Cardiac muscle cell (in vitro differentiated cells and primary cell): ENCODE measurements at places on chromosomes 2 and 18. TPM values are rescaled to one million over a fixed set of nuclear protein-coding genes. Genes with fewer than 3 reads are reported as not detected.

DNA sequence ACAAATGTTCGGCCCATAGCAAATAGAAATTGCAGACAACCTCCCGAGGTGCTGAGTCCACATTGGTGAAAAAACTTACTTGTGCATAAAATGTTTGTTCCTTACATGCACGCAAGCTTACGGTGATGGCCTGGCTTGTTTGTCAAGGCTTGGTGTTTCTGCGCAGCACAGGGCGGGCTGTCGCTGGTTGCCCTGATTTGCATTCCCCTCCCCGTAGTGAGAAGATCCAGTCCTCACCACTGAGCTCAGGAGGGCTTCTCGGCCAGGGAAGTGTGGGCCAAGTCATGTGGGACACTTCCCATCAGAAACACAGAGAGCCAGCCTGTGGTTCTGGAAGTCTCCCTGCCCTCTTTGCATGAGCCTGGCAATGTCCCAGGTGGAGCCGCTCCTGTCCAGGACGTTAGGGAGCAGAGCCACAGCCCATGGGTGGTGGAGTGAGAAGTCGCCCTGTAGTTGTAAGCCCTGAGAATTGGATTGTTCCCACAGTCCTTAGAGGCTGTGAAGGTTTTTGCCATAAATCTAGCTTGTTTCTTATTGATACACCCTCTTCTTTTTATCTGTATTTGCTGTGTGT is 152.7 kb downstream of the TWIST2 start:
- no peaks in the 10 kb centered on the region for H3K36me3 ChIP-seq
- H3K4me1 ChIP-seq: no peaks in the 10 kb centered on the region
- no peak overlapping the region for H3K4me3 ChIP-seq
- H3K27ac ChIP-seq: no peak overlapping the region
- DNase-seq: no peak

DNA sequence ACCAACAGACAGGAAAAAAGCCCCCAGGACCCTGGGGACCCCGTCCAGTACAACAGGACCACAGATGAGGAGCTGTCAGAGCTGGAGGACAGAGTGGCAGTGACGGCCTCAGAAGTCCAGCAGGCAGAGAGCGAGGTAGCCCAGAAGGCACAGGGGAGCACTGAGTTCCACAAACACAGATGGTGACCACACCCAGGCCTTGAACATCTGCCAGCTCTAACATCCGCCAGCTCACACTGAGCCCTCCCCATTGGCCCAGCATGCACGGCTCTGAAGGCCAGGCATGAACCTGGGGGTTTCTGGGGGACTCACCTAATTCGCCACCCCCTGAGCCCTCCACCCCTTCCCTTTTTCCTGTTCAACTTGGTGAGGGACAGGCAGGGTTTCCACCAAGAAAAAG is 25.6 kb upstream of the PRLH start:
- no peak overlapping the region for H3K4me3 ChIP-seq
- no peaks in the 10 kb centered on the region for H3K27me3 ChIP-seq
- H3K4me1 ChIP-seq: no peaks in the 10 kb centered on the region
- H3K27ac ChIP-seq: no peak overlapping the region
- no peak for DNase-seq

DNA sequence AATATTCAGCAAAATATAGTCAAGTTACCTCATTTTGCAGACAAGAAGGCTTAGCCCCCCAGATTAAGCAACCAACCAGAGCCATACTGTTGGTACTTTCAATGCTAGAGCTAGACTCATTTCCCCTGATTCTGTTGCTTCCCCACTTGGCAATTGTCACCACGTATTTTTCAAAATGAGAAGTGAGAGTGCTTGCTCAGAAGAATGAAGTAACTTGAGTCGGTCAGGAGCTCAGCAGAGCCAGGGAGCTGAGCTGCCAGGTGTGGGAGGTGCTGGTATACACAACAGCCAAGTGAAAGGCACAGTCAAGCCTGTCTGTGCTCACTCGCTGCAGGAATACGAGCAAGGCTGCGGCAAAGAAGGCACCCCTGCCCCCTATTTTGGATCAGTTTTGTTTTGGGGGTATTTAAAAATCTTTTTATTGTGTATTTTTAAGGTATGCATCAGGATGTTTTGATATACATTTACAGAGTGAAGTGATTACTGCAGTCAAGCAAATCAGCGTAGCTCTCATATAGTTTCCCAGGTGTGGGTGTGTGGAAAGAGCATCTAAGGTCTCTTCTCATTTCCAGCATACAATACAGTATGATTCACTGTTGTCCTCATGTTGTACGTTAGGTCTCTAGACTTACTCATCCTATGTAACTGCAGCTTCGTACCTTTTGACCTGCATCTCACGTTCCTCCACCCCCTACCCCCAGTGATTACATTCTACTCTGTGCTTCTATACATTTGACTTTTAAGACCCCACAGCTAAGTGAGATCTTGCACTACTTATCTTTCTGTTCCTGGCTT is 62.4 kb downstream of the MRPS9 start:
- H3K36me3 ChIP-seq: peaks cover 21% of the 10 kb centered on the region
- H3K27me3 ChIP-seq: no peaks in the 10 kb centered on the region
- H3K27ac ChIP-seq: no peak overlapping the region

DNA sequence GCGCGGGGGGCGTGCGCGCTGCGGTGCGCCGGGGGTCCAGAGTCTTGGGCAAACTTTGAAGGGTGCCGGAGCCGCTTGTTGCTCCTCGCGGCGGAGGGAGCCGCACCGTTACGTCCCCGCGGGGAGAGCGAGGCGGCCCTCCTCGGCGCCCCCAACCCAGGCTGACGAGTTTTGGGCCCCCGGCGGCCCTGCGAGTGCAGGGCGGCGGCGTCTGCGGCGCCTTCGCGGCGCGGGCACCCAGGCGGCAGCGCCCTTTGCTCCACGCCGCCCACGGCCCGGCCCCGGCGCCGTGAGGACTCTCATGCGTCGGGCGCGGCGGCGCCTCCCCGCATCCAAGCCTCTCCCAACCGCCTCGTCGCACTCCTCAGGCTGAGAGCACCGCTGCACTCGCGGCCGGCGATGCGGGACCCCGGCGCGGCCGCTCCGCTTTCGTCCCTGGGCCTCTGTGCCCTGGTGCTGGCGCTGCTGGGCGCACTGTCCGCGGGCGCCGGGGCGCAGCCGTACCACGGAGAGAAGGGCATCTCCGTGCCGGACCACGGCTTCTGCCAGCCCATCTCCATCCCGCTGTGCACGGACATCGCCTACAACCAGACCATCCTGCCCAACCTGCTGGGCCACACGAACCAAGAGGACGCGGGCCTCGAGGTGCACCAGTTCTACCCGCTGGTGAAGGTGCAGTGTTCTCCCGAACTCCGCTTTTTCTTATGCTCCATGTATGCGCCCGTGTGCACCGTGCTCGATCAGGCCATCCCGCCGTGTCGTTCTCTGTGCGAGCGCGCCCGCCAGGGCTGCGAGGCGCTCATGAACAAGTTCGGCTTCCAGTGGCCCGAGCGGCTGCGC is 814 bp downstream of the FZD7 start:
- peak overlapping the region; percentile 86 for H3K4me3 ChIP-seq
- H3K27ac ChIP-seq: peak overlapping the region; percentile 94
- H3K4me1 ChIP-seq: peaks cover 27% of the 10 kb centered on the region

- DNase-seq: no peak
- H3K27me3 ChIP-seq: no peaks in the 10 kb centered on the region
- no peaks in the 10 kb centered on the region for H3K36me3 ChIP-seq
- no peaks in the 10 kb centered on the region for H3K4me1 ChIP-seq
- H3K27ac ChIP-seq: no peak overlapping the region
Observed at GRCh38 chr2:79721966-79722365, 209.1 kb downstream of the CTNNA2 start.

CCDC148 gene
- total RNA-seq: 0.39 and 0.78 TPM in 2 replicates
